ENCODE measurements at places on chromosomes 4 and X.

- DNase-seq: no peak
Measured at GRCh38 chr4:118112117-118113046, 78.1 kb downstream of the NDST3 start.

- DNase-seq: no peak
Measured at GRCh38 chr4:81237791-81238190, 22.8 kb upstream of the PRKG2 start.

GRCh38 chr4:39441593-39441992, 17.1 kb downstream of the RPL9 start:
- no peak for DNase-seq

DNA sequence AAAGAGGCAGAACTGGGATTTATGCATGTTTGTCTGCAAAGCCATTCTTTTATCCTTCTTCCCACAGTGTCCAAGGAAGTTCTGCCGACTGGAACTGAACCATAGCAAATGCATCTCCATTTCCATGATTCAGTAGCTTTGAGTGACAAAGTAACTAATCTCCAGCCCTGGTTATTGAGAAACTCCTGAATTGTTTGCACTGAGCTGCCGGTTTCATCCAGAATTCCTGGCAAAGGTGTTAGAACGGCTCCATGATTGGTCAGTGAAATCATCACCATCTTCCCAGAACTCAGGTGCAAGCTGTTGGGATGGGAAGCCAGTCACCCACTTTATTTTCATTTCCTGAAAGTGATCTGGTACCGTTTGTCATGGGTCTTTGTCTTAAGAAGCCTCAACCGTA, 47.0 kb upstream of the SLC34A2 start:
- no peak for DNase-seq

GRCh38 chr4:34492414-34492813, 1751.9 kb downstream of the ARAP2 start:
- no peak for DNase-seq
